Stimulated activated CD4-positive, alpha-beta T cell treated with anti-CD3 and anti-CD28 coated beads, Interleukin-2, amount 100 ng/mL, for 48 hours (primary cell): ENCODE measurements at places on chromosomes 1 and 21.

GRCh38 chr1:171220081-171220420 is 28.2 kb upstream of the FMO1 start:
- DNase-seq, result no peak

DNA sequence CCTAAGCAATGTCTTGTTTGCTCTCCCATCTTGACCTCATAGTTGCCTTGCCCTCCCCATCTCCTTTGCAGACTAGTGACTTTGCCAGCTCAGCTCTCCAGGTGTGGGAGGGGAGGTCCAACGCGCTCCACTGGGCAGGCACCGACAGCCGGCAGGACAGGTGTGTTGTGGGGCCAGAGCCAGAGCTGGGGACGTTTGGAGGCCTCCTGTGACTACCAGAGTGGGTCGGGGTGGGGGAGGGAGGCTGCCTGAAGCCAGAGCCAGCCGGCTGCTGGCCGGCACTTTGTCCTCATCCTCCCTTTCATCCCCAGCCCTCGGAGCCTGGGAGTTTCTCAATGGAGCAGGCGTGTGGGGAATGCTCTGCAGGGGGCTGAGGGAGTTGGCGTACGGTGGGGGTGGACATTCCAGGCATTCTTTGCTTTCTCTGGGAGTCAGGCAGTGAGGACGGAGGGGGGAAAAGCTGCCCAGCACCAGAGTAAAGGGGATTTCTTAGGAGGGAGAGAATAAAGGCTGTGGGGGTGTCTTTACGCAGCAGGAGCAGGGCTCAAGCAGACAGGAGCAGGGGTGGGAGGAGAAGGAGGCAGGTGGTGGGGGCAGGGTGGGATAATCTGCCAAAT is 20.2 kb downstream of the NUAK2 start:
- DNase-seq, result no peak

- DNase-seq, result no peak
These were observed 42.7 kb upstream of the SLC16A1 start for GRCh38 chr1:112998592-112999235.

DNA sequence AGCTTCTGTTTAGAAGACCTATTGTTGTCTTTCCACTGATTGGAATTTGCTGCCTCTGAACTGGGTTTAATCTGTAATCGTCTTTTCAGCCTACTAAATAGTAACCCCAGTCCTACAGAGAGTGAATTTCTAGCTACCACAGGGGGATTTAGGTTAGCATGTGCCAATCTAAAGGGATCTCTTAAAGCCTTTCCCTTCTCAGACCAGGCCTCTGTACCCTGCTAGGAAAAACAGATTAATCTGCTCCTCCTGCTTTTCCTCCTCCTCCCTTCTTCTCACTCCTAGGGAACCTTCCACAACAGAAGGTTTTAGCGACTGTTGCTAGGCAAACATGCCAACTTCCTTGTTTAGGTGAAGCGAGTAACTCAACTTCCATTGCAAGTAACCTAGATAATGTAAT is 1.3 kb upstream of the RC3H1 start:
- no peak for DNase-seq

DNA sequence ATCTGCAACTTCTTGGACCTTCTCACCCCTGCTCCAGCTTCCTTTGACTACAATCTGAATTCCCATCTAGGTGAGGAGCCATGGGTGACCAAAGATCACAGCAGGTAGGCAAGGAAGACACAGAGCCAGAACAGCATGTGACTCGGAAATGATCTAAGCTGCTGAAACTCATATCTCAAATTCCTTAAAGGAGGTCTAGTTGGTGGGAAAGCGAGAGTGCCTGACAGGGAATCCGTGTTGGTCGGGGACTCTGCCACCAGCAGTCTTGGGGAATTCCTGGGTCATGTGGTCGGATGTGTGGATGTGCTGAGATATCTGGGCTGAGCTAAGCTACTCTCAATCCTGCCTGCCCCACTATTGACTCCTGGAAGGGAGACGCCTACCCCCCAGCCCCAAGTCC is 3.2 kb upstream of the NUAK2 start:
- DNase-seq, result no peak

GRCh38 chr1:18581420-18581880 is 49.2 kb upstream of the PAX7 start:
- DNase-seq, result peak; percentile 50

DNA sequence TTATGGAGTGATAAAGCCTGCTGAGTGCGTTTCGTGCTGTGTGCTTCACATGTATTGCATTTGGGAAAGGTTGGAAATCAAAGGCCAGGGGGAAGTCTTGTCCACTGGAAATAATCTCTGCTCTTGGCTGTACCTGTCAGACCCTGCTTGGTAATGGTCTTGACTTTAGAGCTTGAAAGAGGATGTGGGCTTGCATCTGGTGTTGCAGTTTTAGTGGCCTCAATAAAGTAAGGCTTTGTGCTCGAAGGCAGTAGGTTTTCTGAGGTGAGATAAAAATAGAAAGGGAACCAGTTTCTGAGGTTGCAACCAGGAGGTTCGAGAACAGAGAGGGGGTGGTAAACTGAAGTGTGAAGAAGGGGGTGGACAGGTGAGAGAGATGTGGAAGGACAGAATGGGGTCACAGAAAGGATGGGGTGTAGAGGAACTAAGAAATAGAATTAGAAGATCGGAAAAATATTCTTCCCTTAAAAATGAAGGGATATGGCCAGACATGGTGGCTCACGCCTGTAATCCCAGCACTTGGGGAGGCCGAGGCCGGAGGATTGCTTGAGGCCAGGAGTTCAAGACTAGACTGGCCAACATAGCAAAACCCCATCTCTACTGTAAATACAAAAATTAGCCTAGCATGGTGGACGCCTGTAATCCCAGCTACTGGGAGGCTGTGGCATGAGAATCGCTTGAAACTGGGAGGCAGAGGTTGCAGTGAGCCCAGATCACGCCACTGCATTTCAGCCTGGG is 1.5 kb downstream of the S100PBP start:
- no peak for DNase-seq

GRCh38 chr1:66374561-66375111 is 159.3 kb upstream of the SGIP1 start:
- DNase-seq, result no peak

DNA sequence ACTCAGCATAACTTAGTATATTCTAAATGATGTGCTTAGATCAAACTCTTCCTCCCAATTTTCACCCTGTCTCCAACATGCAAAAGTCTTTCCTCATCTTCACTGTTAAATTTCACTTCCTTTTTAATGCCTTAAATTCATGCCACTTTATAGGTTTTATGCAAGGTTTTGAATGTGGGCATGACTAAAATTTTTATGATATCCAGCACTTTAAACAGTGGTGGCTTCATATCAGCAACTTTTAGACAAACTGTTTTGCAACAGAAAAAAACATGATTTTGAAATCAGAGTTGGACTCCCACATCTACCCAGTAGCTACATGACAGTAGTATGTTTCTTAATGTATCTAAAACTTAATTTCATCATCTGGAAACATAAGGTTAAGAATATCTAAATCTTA is 84.7 kb upstream of the ZP4 start:
- no peak for DNase-seq

DNA sequence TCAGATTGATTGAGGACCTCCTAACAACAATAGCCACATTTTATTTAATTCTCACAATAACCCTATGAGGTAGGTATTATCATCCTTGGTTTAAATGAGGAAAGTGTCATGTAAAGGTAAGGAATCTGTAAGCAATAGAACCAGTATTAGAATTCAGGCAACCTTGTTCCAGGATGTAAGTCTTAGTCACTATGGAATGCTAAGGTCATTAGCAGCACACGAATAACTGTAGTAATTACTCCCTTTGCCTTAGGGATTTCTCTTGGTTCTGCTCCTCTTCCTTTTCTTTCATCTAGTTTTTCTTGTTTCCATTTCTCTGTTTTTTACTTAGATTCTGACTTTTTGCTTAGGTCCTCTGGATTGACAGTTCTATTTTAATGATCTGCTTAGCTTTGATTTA is 23.1 kb upstream of the ATP6V1G3 start:
- no peak for DNase-seq

- no peak for DNase-seq
These were observed 15.0 kb downstream of the SNX27 start for GRCh38 chr1:151626740-151627334.

DNA sequence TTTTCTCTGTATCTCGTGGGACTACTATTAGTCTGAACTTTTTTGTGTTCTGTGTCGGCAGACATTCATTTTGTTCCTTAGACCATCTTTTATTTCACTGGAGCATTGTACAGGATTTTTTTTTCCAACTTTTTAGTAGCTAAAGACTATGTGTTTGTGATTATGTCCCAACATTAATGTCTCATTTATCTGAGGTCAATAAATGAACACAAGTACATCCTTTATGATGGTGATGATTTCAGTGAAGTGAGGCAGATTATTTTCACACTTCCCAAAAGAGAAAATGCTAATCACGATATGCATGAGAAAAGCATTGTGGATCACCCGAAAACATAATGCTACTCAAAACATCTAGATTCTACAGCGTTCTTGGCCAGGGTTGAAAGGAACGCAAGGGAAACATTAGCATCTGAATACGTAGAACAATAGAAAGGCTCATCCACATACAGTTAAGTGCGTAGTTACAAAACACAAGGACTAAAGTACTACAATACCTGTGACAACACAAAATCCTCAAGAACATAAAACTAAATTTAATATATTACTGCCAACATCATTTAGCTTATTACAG is 981.7 kb upstream of the NCAM2 start:
- DNase-seq, result no peak

DNA sequence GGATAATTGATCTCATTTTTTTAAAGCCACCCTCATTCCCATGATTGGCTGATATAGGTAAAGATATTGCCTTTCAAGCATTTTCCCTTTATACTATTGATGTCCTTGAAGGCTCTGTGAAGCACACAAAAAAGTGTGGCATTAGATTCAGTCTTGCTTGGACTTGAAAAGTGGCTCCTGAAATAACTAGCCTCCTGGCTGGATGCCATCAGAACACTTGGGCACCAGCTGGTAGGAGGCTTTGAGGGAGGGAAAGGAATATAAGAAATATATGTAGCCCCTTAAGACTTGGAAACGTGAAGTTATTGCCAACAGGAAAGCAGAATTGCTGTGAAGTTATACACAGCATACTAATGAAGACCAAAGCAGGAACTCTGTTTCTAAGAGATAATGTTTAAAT is 14.1 kb downstream of the MTR start:
- DNase-seq, result no peak

GRCh38 chr1:15412843-15413242 is 3.2 kb downstream of the EFHD2 start:
- no peak for DNase-seq

GRCh38 chr21:14833666-14834351 is 231.0 kb downstream of the NRIP1 start:
- no peak for DNase-seq

GRCh38 chr21:42387164-42387563 is 8.7 kb downstream of the TMPRSS3 start:
- no peak for DNase-seq

DNA sequence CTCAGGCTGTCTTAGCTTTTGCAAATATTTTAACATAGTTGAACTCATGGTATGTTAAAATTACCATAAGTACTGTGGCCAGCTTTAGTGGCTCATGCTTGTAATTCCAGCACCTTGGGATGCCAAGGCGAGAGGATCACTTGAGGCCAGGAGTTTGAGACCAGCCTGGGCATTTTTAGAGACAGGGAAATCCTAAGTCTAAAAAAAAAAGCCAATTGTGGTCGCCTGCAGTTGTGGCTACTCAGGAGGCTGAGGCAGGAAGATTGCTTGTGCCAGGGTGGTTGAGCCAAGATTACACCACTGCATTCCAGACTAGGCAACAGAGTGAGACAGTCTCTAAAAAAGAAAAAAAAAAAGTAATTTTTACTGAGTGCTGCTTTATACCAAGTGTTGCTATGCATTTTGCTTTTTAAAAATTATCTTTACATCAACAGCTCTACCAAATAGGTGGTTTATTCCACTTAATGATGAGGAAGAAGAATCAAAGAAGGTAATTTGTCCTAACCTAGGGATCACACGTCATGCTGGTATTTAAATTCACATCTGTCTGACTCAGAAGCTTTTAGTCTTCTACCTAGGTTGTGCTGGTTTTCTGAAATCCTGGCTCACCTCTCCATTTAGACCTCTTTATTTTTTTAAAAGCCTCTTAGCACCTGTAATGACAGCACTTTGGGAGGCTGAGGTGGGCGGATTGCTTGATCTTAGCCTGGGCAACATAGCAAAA is 16.8 kb downstream of the PPP1R12B start:
- no peak for DNase-seq

DNA sequence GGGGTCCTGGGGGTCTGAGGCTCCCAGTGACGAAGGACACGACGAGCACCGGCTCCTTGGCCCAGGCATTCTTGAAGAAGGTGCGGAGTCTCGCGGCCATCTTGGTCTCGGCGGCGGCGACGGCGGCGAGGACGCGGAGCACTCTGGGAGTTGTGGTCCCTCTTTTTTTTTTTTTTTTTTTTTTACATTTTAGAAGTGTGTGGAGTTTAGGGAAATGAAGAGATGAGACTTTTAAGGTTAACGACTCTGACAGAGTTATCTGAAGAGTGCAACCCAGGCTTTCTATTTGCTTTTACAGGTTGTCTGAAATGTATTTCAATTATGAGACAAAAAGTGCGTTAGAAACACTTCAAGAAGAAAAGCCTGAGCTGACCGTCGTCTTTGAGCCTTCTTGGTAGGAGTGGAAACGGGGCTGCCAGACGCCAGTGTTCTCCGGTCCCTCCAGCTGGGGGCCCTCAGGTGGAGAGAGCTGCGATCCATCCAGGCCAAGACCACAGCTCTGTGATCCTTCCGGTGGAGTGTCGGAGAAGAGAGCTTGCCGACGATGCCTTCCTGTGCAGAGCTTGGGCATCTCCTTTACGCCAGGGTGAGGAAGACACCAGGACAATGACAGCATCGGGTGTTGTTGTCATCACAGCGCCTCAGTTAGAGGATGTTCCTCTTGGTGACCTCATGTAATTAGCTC is 9.7 kb downstream of the OR2B11 start:
- no peak for DNase-seq

DNA sequence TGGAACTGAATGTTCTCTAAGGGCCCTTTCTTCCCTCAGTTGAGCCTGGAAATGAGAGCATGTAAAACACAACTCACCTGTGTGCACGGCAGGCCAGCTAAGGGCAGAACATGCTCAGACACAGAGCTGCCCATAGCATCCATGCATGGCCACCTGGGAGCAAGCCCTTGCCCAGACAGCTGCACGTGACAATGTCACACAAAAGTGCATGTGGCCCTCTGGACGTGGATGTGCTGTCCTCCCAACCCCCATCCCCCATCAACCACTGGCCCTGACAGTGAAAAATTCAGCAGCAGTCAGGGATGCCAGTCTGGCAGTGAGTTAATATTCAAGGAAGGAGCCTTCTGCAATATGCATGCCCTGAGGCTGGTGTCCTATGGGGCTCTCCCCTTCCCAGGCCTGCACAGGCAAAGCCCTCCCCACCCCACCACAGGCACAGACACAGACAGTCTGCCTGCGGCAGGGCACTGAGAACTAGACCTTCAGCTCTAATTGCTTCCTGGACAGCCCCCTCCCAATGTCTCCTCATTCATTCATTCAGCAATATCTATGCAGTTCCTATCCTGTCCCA is 14.6 kb upstream of the COL16A1 start:
- no peak for DNase-seq

DNA sequence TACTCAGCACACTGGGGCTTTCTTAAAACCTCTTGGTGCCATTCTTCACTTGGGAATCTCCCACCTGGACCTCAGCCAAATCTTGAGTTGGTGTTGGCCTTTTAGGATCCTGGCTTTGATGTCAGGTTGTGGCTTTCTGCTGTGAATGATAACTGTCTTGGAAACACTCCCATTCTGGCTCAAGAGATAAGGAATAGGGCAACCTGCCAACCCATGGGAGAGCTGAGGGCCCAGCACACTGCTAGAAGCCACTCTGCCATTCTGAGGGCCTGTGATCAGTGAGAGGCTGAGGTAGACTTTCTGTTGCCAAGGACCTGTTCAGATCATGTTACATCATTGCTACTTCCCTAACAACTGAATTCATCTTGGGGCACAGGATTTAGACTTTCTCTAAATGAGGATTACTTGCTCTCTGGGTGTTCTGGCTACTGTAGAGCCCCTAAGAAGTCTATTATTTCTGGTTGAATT is 45.8 kb downstream of the TTC39A start:
- DNase-seq, result no peak
